ENCODE measurements at places on chromosomes 4 and X.

DNA sequence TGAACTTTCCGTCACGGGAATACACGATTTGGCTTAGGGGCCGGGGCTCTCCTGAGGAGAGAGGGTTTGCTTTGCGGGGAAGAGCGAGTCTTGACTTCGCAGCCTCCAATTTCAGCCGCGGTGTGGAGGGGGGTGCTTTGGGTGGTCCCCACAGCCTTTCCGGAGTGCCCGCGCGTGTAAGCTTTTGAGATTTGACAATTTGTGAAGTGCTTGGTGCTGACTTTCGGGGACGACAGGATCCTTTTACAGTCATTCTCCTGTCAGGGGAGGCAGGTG, 355 bp downstream of the SCML1 start:
- DNase-seq = no peak

DNA sequence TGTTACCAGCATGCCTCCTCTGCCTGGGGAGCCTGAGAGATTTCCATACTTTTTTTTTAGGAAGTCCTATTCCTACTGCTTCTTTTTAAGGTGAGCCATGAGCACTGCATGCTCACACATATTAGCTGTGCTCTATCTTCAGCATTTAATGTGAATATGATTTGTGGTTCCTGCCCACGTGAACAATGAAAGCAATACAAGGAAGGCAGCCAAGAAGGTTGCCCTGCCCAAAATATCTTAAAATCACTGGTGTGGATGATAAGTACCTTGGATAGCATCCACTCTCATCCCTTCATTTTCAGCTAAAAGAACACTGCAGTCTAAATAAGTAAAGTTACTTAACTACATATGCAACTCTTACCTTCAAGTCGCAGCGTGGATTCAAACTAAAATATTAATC, 607.5 kb downstream of the PACRGL start:
- no peak for DNase-seq

- no peak for DNase-seq
Measured at GRCh38 chr4:156594624-156595023, 377.0 kb downstream of the PDGFC start.

GRCh38 chrX:20567108-20567507, 300.4 kb upstream of the RPS6KA3 start:
- no peak for DNase-seq

DNA sequence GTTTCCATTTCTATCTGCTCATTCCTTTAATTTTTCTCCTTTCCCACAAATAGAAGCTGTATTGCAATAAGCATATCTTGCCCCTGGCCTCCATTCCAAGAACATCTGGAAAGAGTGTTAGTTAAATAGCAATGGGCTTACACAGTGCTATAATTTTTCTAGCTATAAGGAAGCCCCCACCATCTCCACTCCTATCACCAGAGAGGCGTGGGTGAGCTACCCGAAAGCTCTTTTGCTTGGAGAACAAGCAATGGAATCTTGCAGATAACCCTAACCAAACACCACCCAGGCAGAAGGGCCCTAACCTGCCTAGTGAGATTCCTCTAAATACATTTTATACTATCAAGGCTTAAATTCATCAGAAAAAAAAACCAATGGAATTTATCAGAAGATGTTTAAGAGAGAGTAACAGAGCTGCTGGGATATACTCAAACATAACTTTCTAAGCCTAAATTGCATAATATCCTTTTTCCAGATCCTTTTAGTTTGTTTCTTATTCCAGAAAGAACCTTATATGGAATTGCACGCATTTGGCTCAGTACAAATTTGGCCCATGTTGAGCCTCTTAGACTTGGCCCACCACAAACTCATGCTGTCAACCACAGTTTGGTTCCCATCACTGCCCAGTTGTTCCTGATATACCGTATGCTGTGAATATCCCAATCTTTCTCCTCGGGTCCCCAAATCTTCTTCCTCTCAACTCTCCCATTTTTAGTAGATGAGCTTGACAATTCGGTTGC, 91.6 kb upstream of the PLAC1 start:
- no peak for DNase-seq

DNA sequence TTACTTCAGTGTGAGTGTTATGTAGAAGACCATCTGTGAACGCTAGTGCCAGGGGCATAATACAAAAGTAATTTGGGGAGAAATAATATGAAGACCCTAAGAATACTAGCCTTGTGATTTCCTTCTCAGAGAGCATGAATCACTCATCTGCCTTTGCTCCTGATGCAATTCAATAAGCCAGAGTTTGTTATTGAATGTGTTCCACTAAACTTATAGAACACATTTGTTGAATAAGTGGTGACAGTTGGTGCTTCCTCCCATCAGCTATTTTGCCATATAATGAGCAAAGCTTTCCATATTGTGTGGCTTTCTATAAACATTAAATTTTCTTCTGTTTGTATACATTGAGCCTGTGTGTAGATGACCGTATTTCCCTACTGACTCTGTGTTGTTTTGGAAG, 136.4 kb upstream of the QRFPR start:
- DNase-seq = no peak

GRCh38 chr4:189787216-189788031, 153.2 kb upstream of the FRG1 start:
- no peak for DNase-seq

GRCh38 chr4:89196056-89196674, 84.8 kb downstream of the TIGD2 start:
- no peak for DNase-seq

DNA sequence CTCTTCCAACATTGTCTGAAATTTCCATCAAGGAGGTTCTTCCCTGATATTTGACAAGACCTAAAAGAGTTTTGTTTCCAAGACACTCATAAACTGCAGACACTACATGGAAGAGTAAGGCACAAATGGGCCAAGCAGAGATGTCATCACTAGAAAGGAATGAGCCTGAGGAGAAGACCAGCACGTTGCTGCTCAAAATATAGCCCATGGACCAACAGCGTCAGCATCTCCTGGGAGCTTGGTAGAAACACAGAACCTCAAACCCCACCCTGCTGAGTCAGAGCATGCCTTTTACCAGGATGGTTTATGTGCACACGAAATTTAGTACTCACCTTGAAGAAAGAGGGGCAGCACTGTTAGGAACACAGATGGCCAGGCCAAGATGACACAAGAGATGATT, 128.7 kb upstream of the MID1 start:
- DNase-seq = no peak

DNA sequence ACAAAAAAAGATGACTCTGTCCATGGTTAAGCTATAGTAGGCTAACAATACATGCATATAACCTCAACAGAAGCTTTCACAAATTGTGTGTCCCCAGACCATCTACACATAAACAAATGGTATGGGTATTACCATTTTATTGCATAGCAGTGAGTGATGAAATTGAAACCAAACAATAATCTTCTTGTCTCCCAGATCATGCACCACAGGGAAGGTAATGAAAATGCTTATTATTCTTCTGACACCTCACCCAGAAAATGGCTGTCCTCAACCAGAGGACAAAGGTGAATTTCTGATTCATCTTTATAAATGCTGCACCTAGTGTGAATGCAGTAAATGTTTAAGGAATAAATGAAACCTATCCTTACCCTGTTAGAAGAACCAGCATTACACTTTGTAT, 8.0 kb downstream of the PRSS12 start:
- no peak for DNase-seq

DNA sequence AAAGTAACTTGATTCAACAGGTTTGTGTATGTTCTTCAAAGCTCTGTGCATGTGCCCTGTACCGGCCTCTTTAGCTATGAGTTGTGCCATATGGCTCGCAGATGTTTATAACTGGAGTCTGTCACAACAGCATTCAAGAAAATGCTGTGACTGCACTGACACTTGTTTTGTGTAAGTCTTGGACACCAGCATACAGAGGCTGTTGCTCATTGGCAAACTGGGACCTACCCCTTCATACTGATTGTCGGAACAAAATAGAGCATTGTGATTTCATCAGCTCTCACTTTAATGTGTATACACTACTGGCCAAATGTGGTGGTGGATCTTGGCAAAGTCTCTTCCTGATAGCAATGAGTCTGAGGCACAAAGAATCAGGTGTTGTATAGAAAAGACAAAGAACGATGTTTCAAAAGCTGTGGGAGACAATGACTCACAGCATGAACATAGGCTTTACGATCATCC, 133.9 kb downstream of the EGF start:
- DNase-seq = no peak

- DNase-seq = no peak
Measured at GRCh38 chr4:185033950-185034349, 15.7 kb downstream of the HELT start.

DNA sequence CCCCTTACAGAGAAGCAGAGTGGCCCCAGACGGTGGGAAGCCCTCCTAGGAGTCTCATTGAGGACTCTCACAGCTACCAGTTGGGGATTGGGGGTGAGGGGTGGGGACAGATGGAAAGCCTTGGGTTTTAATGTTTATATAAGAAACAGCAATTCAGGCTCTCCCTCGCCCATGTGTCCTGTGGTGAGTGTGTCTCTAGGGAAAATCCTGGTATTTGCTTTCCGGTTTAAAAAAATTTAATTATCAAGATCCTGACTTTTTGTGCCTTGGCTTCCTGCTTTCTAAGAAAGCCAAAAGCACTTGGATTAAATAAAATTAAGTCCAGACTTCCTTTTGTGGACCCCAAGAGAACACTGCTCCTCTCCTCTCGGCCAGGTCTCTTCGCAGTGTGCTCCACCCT, 93.8 kb downstream of the SOWAHB start:
- DNase-seq = no peak

DNA sequence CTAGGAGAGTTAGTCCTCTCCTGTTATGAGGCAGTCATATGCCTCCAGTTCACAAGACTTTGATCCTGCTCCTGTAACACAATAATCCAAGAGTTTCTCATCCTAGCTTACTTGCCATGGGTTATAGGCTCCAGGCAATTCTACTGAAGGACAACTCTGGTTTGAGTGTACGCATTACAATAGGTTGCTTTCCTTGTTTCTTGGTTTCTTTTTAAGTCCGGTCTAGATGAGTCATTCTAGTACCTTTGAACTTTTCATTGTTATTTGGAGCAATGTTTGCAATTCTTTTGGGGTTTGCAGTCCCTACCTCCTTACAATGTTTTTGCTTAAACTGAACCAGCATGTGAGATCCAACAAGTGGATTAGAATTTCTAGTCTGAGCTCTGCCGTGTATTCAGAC, 109.1 kb downstream of the ANAPC4 start:
- DNase-seq = no peak

DNA sequence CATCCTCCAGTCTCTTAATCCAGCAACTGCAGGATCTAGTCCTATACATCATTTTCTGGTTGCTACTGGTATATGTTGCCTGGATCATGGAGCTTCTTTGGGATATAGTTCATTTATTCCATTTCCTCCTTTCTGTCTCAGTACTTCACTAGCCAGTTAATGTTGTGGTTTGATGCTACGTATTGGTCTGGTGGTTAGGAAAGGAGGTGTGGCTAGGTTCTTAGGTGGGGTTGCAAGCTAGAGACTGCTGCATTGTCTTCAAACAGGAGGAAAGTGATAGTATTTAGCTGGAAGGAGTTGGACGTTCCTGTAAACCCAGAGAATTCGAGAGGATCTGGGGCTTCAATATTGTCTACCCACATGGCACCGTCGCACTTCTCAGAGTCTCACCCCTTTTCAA, 129.5 kb downstream of the SNCA start:
- DNase-seq = no peak

GRCh38 chr4:23392860-23393458, 496.9 kb downstream of the PPARGC1A start:
- no peak for DNase-seq

DNA sequence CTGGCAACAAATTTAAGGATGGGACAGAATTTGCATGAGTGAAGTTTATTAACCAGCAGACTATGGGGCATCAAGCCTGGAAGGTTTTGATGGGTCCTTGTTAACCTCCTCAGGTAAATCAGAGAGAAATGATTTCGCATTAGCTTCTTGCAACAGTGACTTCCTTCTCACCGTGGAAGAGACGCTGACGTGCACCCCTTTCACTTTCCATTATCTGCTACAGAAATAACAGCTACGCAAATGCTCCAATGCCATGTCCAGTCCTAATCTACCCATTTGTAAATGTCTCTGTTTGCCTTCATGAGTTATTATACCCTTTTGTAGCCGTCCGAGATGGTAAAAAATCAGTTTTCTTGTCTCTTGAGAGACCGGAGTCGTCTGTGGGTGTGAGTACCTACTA, 100.3 kb downstream of the SLC34A2 start:
- no peak for DNase-seq

GRCh38 chrX:31092970-31093638, 21.3 kb upstream of the FTHL17 start:
- DNase-seq = no peak

DNA sequence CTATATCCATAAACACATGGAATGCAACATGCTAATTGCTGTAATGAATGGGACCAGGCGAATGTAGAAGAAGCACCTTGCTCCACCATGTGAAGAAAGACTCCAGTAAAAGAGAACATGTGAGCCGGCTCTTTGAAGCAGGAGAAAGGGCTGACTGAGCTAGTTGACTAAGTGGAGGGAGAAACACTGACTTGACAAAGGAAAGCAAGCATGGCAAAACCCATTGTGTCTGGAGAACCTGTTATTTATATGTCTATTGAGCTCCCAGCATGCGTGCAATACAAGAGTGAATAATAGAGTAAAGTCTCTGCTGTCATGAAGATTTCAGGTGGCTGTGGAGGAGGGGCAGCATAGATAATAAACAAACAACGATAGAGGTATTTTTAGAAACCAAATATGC, 559.9 kb downstream of the RAB28 start:
- DNase-seq = no peak

DNA sequence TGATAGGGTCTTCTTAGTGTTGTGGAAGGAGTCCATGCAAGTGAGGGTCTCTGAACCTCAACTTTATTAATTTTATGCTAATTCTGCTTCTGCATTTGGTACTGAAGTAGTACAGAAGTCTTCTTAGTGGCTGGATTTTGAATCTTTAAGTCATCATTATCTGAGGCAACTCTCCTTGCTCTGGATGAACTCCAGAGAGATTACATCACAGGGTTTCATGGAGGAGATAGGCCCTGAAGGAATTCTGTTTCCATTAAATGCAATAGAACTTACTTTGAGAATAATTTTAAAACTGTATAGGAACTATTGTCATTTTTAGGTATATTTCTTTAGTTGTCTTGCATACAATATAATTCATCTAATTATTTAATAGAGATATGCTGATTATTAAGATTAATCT, 451.2 kb downstream of the FAT4 start:
- DNase-seq = peak; percentile 67

DNA sequence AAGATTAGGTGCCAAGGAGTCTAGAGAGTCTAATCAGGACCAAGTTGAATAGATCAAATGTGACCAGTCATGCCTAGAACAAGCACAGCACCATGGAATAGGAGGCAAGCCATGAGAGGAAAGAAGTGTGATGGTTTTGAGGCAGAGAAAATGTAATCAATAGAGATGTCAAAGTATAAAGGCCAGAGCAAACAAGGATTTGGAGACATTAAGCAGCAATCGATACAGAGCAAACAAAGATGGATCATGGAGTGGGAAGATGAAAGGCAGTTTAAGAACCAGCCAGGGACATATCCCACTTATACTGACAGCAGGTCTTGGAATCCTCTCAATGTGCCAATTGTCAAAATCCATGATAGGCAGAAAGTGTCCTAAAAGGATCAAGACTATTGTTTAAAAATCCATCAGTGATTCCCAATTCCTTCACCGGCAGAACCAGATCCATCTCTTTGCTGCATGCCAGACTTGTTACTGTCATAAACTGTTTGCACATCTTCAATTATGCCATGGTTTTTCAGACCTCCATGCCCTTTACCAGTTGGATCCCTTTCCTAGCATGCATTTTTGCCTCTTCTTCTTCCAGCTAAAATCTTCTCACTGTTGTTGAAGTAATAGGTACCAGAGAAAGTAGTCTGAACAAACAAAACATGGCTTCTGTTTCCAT, 520.7 kb upstream of the ARX start:
- no peak for DNase-seq

GRCh38 chr4:48129307-48130014, 4.6 kb downstream of the TXK start:
- DNase-seq = no peak

GRCh38 chr4:182133033-182133432, 110.2 kb upstream of the TENM3 start:
- DNase-seq = no peak

Measured in forelimb muscle (tissue), 1 donor.